Suppressor macrophage treated with lipopolysaccharide for 1 hour (primary cell): ENCODE measurements at places on chromosomes 12 and 14.
A peak's percentile ranks its signal among the peaks of the same experiment; 100 is the strongest.

DNA sequence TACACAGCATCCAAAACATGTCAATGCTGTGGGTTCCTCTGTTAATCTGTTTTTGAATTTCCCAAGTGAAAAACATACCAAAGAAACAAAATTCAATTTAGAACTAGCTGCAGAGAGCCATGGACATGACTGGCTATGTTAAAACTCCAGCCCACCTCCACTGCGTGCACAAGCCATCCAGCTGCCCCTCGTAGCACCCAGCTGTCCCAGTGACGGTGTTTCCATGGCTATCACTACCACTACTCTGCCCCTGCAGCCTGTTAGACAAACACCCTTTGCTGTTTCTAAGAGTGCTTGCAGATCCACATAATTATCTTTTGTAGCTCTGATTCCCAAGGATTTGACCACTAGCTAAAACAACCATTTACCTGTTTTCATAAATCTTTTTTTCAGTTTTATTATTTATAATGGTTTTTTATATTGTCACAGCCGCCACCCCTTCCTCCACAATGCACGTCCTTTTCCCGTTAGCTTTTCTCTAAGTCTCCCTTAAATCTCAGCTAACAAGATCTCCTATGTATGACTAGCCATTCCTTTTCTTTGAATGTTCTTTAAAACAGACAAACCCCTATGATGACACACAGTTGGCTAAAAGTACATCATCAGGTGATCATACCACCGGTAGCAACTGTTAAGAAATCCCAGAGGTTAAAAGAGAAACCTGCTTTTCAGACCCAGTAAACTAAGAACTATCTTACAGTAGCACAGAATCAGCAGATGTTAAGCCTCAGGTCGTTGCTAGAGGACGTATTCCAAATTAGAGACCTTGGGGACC is 37.8 kb upstream of the NAA30 start:
- no peak for DNase-seq

DNA sequence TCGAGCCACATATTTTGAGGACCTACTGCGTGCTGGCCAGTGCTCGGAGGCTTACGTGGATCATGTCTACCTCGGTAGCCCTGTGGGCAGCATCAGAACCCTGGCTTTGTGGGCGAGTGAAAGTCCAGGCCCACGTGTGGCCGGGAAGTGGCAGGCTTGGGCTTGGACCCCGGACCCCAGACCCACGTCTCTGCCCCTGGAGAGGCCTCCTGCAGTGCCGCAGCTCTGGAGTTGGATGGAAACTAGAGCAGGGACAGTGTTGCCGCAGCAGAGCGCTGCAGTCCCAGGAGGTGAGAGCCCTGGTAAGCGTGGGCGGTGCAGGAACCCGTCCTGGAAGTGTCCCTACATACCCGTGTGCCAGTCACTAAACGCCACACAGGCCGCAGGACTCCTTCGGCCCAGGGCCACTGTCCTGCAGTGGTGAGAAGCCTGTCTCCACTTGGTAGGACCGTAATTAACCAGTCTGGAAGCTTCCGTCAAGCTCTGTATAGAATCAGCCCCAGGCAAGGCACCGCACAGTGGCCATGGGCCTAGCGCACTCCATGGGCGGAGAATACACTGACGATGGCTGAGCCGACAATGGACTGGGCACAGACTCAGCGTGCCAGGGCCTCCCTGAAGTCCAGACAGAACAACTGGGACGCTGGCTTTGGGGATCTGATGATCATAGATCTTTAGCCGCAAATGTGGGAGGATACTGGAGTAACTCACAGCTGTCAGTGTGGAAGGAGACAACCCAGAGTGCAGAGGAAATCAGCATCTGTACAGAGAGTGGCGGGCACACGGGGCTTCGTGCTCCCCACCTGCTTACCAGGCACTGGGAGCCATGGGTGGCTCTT is 219.5 kb downstream of the KIF26A start:
- DNase-seq: no peak

- DNase-seq: no peak
Observed at GRCh38 chr14:70282666-70283065, 76.8 kb downstream of the COX16 start.

- peak; percentile 32 for DNase-seq
Observed at GRCh38 chr14:75861161-75861621, 120.6 kb downstream of the TGFB3 start.

DNA sequence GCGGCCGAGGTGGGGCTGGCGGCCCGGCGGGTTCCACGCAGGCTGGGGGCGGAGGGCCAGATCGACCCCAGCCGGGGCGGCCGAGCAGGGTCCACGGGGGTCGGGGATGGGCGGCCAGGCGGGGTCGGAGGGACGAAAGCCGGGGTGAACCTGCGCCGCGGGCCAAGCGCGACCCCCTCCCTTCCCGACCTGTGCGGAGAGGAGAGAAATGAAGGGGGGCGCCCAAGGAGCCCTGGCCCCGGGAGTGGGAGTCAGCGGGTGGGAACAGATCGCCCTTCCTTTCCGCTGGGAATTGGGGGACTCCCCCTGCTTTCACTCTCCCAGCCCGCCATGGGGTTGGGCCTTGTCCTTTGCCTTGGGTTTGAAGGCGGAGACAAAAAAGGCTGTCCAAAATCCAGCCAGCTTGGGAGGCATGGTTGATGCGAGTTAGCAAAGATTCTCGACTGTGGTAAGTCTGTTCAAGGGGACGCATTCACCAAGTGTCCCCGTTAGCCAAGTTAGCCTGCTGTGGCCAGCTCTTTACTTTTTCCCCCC is 559 bp upstream of the CKAP4 start:
- DNase-seq: peak; percentile 86

- DNase-seq: no peak
Observed at GRCh38 chr12:117468016-117468415, 106.6 kb upstream of the NOS1 start.

GRCh38 chr12:45886685-45887084 is 103.7 kb downstream of the SCAF11 start:
- no peak for DNase-seq

DNA sequence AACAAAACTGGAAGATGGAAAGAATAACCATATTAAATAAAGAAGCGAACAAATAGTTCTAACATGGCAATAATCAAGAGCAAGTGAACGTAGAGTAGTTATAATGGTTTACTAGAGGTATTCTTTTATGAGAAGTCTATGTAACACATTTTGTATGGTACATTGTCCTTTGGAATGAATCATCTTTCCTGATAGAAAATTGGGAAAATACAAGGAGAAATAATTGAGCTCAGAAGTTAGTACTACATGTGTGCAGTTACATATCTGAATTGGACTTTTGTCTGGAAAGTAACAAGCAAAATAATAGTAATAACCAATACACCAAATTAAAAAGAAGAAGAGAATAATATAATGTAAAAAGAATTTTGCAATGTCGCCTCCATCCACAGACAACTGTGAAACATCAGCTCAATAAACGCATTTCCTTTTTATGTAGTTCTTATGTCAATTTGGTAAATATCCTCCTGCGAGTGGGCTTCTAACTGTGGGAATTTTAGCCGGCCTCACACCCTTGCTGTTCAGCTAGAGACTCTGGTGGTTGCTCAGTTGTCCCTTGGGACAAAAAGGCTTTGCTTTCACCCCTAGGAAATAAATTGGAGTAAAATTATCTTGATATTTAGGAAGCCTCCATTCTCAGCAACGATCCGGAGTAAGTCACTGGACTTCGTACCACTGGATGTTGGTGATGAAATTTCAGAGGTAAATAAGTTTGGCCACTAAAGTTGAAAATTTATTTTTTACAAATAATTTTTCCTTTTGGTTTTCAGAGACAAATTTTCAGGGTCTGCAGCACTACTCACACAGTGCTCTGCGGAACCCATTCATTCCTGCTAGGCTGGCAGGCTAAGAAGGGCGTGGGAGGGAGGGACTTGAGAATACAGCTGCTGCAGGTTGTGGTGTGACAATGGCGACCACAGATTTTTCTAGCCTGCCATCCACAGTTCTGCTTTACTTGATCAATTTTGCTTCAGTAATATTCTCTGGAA is 1.1 kb upstream of the TUBA1A start:
- no peak for DNase-seq

DNA sequence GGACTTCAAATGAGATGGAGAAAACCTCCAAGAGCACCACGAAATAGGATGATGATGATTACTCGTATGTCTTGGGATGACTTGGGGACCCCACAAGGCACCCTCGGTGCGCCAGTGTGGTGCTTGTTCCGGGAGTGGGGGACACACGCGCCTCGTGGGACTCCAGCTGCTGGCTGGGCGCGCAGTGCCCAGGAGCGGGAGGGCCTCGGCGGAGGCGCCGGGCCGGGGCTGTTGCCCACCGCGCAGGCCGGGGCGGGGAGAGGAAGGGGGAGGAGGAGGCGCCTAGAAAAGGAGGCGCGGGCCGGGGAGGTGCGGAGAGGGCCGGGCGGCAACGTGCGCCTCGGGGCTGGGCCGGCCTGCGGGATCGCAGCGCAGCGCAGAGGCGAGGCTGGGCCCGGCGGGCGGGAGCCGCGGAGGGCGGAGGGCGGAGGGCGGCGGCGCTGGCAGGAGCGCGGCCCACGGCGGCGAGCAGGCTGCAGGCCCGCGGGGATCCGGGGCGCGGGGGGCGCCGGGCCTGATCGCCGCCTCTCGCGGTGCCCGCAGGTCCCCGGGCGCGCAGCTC is at the start of gene RFLNA:
TSS of gene RFLNA (plus strand) at position 314 of the 562 bp plus-strand sequence. CDS start 337 bp downstream, outside the sequence.
- DNase-seq: peak; percentile 49

DNA sequence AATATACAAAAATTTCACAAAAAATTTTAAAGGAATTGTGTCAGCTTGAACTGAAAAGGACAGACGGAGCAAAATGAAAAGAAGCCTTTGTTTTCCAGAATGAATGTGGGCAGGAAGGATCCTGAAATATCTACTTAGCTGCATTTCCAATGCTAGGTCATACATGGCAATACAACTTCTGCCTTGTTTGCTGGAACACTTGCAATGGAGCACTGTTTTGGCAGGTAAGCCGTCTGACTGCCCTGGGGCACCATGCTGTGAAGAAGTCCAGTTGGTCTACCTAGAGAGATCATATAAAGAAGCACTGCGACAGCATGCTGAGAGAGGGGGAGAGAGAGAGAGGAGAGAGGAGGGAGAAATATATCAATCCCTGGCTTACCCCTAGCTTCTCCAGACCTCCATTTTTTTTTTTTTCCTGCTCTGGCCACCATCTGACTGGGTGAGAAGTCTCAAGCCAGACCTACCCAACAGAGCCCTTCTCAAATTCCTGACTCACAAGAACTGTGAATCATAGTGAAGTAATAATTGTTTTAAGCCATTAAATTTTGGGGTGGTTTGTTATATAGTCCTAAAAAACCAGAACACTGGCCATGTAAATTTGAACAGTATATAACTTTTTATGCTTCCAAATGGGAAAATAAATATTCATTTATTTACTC is 97.1 kb upstream of the PRICKLE1 start:
- no peak for DNase-seq

- DNase-seq: peak; percentile 90
Observed at GRCh38 chr14:22570132-22570949, 18.7 kb downstream of the DAD1 start.
